Kidney epithelial cell (primary cell): ENCODE measurements at places on chromosomes 16 and 17.

- DNase-seq, result no peak
Measured at GRCh38 chr17:37826497-37827430, 81.9 kb upstream of the HNF1B start.

GRCh38 chr16:1486551-1487390 is 2.0 kb downstream of the PTX4 start:
- DNase-seq, result no peak

DNA sequence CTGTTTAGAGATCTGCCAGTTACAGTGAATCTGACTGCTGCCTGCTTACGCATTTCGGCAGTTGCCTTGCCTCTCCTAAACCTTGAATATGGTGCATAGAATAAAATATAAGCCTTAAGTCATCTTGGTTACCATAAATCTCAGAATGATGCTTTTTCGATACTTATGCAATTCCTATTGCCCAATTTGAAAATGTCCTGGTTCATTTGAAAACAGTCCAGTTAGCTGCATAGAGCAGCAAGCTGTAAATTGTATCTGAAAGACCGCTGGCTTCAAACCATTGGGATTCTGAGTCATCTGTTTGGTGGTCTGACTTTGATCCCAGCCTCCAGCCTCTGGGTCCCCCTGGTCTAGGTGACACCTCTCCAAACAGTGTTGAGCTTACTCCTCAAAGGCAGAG is 2.7 kb upstream of the PRKCA start:
- no peak for DNase-seq

DNA sequence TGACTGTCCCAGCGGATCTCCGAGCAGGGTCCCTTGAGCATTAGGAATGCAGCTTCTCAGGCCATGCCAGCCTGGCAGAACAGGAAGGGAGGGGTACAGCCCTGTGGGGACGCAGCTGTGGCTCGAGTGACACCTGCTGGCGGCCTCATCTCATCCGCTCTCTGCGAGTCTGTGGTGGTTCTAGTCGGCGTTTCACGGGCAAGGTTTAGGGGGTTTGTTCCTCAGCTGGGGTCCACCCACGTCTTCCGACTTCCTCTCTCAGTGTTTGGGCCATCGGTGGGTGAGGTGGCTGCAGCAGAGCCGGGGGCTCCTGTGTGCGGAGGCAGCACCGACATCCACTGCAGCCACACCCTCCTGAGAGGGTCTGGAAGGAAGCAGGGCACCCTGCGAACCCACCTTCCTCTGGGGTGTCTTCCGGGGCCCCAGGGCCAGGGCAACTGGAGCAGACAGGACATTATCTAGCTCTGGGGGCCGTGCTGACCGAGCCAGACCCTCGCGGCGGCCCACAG is 33.3 kb downstream of the JPH3 start:
- peak; percentile 9 for DNase-seq

DNA sequence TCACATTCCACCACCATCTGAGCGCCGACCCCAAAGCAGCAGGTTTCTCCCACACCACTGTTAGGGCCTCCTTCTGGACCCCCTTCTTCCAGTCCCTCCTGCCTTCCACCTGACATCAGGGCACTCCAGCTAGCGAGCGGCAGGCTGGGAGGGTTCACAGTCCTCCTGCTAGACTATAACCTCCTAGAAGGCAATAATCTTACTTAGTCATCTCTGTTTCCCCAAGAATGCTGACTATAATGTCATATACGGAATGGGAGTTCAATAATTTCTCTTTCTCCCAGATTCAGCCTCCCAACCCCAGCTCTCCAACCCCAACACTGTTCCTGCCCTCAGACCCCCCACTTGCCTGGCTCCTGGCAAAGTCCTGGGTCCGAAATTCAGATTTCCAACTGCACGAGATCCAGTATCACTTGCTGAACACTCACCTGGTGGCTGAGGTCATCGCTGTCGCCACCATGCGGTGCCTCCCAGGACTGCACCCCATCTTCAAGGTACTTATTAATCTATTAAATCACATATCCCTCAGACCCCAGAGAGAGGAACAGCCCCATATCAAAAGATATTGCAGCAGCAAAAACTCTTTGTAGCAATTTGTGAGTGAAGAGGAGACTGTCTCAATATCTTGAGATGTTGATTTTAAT is 5.6 kb downstream of the ALOX12 start:
- no peak for DNase-seq

GRCh38 chr16:56400458-56400857 is 24.9 kb downstream of the AMFR start:
- DNase-seq, result no peak

DNA sequence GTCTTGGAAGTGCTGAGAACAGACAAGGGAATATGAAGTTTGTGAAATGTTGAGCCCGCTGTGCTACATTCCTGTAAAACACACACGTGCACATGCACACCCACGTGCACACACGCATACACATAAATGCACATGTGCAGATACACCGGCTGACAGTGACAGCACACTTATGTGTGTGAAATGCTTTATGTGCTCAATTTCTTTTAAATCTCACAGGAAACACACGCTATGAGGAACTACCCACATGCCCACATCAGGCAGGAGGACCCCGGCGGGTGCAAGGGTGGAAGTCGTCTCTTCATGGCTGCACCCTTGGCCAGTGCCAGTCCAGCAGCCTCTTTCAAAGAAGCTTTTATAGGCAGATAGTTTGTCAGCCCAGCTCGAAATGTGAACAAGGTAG is 561 bp upstream of the WFDC1 start:
- DNase-seq, result no peak

- DNase-seq, result no peak
Measured at GRCh38 chr17:13044572-13045065, 26.8 kb upstream of the ELAC2 start.
